ENCODE measurements at places on chromosomes 13 and 19.

DNA sequence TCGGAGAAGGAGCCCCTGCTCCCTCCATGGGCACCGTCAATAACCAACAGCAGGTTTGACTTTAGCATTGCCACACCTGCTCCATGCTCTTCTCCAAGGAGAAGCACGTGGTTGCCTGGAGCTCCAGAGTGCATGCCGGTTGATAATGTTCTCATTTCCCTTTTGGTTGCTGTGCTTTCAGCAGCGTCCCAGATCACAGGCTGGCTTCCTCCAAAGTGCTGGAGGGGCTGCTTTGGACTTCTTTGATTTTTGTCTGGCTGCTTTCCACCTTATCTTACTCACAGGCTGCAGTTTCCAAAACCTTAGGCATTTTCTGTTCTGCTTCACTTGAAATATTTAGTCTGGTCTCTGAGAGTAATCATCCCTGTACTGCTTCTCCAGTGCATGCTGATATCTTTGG is 123.8 kb upstream of the IRS2 start:
- DNase-seq, result no peak

DNA sequence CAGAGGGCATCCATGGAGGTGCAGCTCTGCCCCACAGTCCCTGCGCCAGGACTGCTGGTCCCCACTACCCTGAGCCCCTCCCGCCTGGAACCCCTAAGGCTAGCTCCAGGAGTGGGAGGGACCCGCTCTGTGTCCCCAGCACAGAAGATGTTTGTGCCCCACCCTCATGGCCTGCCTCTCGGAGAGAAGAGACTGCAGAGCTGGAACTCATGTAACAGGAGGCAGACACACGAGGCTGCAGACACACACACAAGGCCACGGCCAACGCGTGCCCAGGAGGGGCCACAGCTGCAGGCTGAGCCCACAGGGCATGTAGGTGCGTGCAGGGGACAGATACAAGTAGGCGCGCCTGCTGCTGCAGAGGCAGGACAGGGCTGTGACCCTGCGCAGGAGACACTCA is 10.4 kb upstream of the TMEM86B start:
- DNase-seq, result no peak

GRCh38 chr13:35994131-35994966 is 136.8 kb downstream of the DCLK1 start:
- DNase-seq, result no peak

DNA sequence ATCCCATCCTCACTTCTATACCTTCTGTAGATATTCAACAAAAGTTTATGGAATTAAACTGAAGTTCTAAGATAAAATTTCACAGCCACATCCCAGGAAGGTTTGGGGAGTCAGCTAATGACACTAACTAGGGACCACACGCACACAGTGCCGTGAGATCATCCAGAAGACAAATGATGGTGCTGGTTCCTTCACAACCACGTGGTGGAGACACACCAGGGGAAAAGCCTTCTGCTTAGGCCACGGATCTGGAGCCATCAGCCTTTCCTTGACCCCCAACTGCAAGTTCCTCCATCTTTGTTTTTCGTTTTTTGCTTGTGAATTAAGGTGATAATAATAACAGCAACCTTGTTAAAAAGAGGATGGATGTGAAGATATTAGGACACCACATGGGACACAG is 241.6 kb upstream of the MAB21L1 start:
- no peak for DNase-seq

GRCh38 chr13:49810567-49811526 is 18.4 kb upstream of the KPNA3 start:
- DNase-seq, result no peak

DNA sequence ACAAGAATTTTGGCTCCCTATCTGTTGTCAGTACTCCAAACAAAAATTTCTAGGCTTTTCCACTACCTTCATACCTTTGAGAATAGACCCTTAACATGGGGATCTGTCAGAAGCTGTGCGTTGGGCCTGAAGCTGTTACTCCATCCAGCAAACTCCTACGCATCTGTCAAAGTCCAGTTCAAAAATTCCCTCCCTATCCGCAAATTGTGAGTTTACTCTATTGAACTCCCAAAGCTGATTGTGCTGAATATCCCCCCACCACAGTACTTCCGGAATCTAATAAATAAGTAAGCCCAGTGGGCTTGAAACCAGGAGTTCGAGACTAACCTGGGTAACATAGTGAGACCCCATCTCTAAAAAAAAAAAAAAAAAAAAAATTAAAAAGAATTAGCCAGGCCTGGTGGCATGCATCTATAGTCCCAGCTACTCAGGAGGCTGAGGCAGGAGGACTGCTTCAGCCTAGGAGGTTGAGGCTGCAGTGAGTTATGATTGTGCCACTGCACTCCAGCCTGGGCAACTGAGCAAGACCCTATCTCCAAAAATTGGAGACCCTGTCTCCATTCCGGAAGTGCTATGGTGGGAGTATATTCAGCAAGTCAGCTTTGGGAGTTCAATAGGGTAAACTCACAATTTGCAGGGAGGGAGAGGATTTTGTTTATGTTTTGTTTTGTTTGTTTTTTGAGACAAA is 930 bp upstream of the FBN3 start:
- DNase-seq, result no peak

GRCh38 chr13:106197496-106197895 is 338.0 kb downstream of the EFNB2 start:
- DNase-seq, result no peak

DNA sequence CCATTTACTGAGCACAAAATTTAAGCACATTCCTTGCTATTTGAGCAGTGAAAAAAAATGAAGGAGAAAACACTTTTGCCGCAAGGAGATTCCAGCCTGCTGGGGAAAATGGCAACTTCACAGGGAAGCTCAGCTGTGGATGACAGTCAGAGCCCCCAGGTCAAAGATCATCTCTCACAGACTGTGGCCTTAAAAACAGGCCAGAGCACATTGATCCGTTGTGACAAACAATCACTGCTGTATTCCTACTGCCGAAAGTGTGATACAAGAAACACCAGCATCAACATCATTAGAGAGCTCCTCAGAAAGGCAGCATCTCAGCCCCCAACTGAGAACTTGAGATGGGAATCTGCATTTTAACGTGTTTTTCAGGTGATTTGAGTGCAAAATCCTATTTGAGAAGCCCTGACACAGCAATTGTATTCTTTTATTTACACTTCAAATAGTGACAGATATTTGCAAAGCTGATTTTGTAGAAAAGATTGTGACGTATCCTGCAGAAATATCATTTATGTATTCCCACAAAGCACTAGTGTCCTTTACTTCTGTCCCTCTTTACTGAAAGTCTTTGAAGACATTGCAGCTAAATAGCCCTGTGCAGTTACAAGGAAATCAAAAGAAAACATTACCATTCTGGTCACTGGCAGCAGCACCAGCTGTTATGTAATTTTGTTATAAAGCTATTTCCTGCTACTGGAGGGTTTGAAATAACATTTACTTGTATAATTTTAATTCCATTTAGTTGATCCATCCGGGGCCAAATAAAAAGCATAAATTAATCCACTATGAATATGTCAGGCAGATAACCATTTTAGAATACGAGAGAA is 652.0 kb downstream of the LIG4 start:
- no peak for DNase-seq

DNA sequence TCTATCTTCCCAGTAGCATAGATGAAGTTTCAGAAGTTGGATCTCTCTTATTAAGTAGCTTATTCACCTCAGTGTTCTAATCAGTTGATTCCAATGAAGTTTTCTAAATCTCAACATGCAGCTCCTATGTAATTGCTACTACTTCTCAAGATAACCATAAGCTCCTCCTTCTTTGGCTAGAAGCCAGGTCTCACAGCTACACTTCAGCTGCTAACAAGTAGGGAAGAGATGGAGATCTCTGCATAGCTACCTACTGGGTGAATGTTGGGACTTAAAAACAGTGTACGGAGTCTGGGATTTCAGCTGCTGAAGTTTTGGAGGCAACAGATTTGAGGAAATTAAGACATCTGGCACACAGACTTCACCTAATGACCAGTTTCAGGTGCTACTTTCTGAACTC is 661.0 kb downstream of the SLITRK1 start:
- DNase-seq, result no peak

- DNase-seq, result no peak
Observed at GRCh38 chr13:23871616-23872220, 17.5 kb downstream of the MIPEP start.

- no peak for DNase-seq
Observed at GRCh38 chr19:48353677-48354076, 10.1 kb downstream of the TMEM143 start.

GRCh38 chr13:46621792-46622629 is 69.0 kb downstream of the LRCH1 start:
- no peak for DNase-seq

DNA sequence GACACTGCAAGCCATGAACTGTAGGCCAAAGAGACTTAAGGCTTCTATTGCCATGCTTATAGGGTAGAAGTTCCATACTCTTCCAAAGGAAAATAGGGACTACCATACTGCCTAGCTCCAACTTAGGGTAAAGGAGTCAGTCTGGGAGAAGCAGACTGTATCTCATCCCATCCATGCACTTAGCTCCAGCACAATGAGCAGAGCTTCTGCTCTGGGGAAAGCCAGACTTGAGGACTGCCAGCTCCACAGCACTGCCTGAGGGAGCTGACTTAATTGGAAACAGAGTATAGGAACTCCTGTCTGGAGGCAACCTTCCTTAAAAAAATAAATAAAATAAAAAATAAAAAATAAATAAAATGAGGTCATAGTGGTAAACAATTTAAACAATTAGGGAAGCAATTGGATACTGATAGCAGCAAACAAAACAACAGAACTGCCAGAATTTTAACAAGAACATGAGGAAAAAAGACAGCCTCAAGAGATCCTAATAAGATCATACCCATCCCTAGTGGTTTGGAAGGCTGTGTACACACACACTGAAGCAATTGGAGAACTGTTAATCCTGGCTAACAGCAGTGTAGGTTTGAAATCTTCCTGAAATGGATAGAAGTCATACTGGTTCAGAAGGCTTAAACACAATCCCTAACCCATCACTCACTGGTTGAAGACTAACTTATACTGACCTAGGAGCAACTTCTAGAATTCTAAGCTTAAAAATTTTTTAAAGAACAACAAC is 550.1 kb downstream of the TBC1D4 start:
- DNase-seq, result no peak

DNA sequence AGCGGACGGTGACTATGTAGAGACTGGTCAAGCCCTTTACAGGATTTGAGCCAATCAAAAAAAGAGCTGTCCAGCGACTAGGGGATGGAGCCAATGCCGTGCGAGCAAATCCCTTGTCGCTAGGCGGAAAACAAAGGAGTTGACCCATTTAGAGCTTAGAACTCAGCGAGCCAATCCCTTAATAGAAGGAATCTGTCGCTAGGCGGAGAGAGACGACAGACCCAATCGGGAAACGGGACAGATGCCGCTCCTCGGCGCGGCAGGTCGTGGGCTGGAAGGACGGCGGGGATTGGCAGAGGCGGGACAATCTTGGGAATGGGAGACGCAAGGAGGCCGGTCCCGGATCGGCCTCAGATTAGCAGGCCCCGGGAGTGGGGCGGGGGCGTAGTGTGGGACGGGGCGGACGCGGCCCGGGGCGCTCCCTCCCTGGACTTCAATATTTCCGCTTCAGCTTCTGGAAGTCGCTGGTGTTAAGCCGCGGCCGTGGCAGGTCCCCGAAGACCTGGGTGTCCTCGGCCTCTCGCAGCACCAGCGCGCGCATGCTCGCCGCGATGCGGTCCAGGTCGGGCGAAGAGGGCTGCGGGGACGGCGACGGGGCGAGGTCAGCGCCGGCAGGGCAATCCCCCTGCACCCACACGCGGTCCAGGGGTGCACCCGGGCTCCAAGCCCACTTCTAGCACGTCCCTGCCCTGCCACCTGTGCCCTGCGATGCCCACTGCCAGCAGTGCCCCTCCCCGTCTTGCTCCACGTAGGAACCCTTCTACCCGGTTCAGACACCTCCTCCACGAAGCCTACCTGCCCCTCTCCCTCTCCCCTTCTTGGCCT is 2.3 kb upstream of the PNKP start:
- peak; percentile 92 for DNase-seq

- DNase-seq, result no peak
Observed at GRCh38 chr19:48397263-48398101, 4.0 kb downstream of the GRIN2D start.

GRCh38 chr13:49046519-49046918 is 70.8 kb downstream of the FNDC3A start:
- DNase-seq, result no peak
